Neuronal stem cell (in vitro differentiated cells): ENCODE measurements at places on chromosomes 6 and 20.

GRCh38 chr6:20826378-20826777, 292.1 kb downstream of the CDKAL1 start:
- no peaks in the 10 kb centered on the region for H3K4me1 ChIP-seq
- H3K27me3 ChIP-seq: no peaks in the 10 kb centered on the region
- DNase-seq: no peak
- H3K36me3 ChIP-seq: no peaks in the 10 kb centered on the region

DNA sequence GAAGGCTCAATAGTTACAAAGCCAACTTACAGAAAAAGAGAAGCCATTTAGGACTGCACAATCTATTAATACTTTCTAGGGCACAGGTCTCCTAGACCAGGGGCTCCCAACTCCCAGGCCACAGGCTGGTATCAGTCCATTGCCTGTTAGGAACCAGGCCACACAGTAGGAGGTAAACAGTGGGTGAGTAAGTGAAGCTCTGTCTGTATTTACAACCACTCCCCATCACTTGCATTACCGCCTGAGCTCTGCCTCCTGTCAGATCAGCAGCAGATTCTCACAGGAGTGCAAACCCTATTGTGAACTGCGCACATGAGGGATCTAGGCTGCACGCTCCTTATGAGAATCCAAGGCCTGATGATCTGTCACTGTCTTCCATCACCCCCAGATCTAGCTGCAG, 22.5 kb downstream of the TRAF3IP2 start:
- H3K36me3 ChIP-seq: no peaks in the 10 kb centered on the region
- no peak overlapping the region for H3K4me3 ChIP-seq
- DNase-seq: no peak
- H3K27me3 ChIP-seq: no peaks in the 10 kb centered on the region
- H3K27ac ChIP-seq: no peak overlapping the region

GRCh38 chr6:163897669-163898068, 483.2 kb downstream of the QKI start:
- no peak overlapping the region for H3K4me3 ChIP-seq
- no peak for DNase-seq
- H3K27ac ChIP-seq: no peak overlapping the region
- peaks cover 4% of the 10 kb centered on the region for H3K4me1 ChIP-seq
- H3K36me3 ChIP-seq: no peaks in the 10 kb centered on the region
- no peaks in the 10 kb centered on the region for H3K27me3 ChIP-seq

- peaks cover 1% of the 10 kb centered on the region for H3K36me3 ChIP-seq
- no peak overlapping the region for H3K27ac ChIP-seq
- peaks cover 1% of the 10 kb centered on the region for H3K27me3 ChIP-seq
- no peaks in the 10 kb centered on the region for H3K4me1 ChIP-seq
- H3K4me3 ChIP-seq: no peak overlapping the region
These were observed 305.4 kb downstream of the TAF4 start for GRCh38 chr20:61760321-61760720.

- no peaks in the 10 kb centered on the region for H3K36me3 ChIP-seq
- peaks cover 2% of the 10 kb centered on the region for H3K4me1 ChIP-seq
- H3K4me3 ChIP-seq: no peak overlapping the region
These were observed 260.1 kb upstream of the TAB2 start for GRCh38 chr6:149057464-149057840.

GRCh38 chr6:162289972-162290371, 437.6 kb downstream of the PRKN start:
- H3K4me3 ChIP-seq: no peak overlapping the region
- no peak for DNase-seq
- H3K4me1 ChIP-seq: peaks cover 8% of the 10 kb centered on the region
- no peak overlapping the region for H3K27ac ChIP-seq
- H3K27me3 ChIP-seq: no peaks in the 10 kb centered on the region

- no peak overlapping the region for H3K4me3 ChIP-seq
- DNase-seq: no peak
- H3K27ac ChIP-seq: no peak overlapping the region
- H3K36me3 ChIP-seq: no peaks in the 10 kb centered on the region
- no peaks in the 10 kb centered on the region for H3K27me3 ChIP-seq
- peaks cover 8% of the 10 kb centered on the region for H3K4me1 ChIP-seq
These were observed 57.2 kb downstream of the CNKSR3 start for GRCh38 chr6:154453329-154453728.

- no peak overlapping the region for H3K4me3 ChIP-seq
- no peaks in the 10 kb centered on the region for H3K4me1 ChIP-seq
- no peaks in the 10 kb centered on the region for H3K36me3 ChIP-seq
- no peak overlapping the region for H3K27ac ChIP-seq
- H3K27me3 ChIP-seq: peaks cover 4% of the 10 kb centered on the region
These were observed 180.7 kb upstream of the UST start for GRCh38 chr6:148565930-148566663.

DNA sequence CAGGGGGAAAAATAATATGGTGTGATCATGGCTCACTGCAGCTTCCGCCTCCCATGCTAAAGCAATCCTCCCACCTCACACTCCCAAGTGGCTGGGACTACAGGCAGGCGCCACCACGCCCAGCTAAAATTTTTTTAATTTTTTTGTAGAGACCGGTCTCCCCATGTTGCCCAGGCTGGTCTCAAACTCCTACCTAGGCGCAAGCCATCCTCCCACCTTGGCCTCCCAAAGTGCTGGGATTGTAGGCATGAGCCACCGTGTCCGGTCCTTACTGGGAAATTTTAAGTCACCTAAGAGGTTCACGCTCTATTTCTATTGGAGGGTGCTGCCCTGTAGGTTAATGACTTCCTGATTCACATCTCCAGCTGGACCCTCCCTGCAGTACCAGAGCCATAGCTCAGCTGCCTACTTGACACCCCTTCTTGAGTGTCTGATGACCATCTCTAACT, 626 bp upstream of the CDK5RAP1 start:
- H3K4me1 ChIP-seq: peaks cover 6% of the 10 kb centered on the region
- peaks cover 13% of the 10 kb centered on the region for H3K36me3 ChIP-seq
- DNase-seq: no peak
- H3K27me3 ChIP-seq: no peaks in the 10 kb centered on the region
- H3K27ac ChIP-seq: no peak overlapping the region
